ENCODE measurements at places on chromosomes 3 and 15.

GRCh38 chr3:127729556-127730056, 56.9 kb downstream of the ABTB1 start:
- DNase-seq, result no peak

GRCh38 chr3:60708191-60708975, 542.9 kb downstream of the FHIT start:
- DNase-seq, result no peak

DNA sequence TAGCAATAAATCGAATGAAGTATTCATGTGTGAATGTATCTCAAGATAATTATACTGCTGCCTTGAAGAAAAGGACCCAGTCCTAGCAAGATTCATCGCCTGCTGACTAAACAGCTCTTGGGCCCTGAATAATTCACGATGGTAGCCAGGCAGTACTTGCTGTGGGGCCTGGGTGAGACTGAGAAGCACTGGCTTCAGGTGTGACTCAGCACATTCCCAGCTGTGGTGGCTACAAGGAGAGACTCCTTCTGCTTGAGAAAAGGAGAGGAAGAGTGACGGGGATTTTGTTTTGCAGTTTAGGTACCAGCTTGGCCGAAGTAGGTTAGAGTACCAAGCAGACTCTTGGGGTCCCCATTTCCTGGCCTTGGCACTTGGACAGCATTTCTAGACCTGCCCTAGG, 47.6 kb upstream of the CD200R1L start:
- peak; percentile 8 for DNase-seq

DNA sequence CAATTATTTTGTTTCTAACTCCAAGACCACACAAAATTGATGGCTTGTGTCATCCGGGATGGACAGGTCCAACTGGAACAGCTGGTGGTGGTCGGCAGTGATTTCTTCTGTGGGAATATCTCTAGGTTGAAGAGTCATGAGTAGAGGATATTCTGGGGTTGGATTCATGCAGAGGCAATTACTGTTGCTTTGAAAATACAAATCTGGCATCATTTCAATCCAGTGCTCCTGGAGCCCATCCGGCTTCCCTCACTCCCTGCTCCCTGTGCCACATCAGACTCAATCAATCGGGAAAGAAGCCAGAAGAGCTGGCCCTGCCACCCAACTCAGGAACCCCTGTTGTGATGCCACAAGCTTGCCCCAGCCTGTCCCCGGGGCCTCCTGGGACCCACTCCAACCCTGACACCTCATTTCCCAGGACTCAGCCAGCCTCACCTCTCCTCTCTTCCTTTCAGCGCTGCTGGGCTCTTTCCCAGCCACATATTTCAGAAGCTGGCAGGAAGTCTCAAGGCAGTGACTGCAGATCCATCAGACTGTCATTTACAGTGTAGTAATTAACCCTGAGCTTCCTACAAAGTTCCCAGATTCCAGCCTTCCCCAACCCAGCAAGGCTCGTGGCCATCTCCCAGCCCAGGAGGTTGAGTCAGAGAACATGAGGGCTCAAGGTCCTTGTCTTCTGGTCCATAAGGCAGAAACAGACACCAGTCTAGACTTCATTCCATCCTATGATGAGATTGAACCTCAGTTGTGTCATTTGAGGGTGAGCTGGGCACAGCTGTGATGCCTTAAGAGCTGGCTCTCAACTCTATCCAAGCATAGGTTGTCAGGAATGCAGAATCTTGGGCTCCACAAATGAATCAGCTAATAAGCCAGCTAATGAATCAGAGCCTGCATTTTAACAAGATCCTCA, 114.0 kb downstream of the FAM174B start:
- no peak for DNase-seq

- DNase-seq, result no peak
Measured at GRCh38 chr15:67085237-67085817, 19.9 kb downstream of the SMAD3 start.

DNA sequence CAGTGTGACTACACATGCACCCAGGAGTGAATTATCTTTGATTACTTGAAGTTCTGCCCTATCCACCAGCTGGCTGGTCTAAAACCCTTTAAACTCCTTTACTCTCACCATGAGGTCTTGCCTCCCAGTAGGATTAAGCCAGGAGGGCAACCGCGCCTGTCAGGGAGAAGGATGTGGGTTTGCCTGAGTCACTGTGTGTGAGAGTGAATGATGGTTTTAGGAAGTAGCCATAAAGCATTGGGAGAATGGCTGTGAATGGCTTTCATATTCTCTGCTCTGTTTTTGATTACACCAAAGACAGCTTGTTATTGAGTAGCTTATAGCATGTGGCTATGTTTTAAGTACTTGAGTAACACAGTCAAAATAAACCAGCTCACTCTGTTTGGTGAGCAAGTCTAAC, 637.7 kb upstream of the TBL1XR1 start:
- peak; percentile 35 for DNase-seq

GRCh38 chr3:188264226-188265207, 110.6 kb downstream of the LPP start:
- no peak for DNase-seq

Measured in H54 (cell line).